ENCODE measurements at places on chromosomes 12 and 14.

- no peak overlapping the region for H3K4me3 ChIP-seq
- no peaks in the 10 kb centered on the region for H3K36me3 ChIP-seq
- no peaks in the 10 kb centered on the region for H3K27me3 ChIP-seq
- H3K27ac ChIP-seq = no peak overlapping the region
- no peak for DNase-seq
Measured at GRCh38 chr12:7601406-7601805, 64.3 kb downstream of the APOBEC1 start.

DNA sequence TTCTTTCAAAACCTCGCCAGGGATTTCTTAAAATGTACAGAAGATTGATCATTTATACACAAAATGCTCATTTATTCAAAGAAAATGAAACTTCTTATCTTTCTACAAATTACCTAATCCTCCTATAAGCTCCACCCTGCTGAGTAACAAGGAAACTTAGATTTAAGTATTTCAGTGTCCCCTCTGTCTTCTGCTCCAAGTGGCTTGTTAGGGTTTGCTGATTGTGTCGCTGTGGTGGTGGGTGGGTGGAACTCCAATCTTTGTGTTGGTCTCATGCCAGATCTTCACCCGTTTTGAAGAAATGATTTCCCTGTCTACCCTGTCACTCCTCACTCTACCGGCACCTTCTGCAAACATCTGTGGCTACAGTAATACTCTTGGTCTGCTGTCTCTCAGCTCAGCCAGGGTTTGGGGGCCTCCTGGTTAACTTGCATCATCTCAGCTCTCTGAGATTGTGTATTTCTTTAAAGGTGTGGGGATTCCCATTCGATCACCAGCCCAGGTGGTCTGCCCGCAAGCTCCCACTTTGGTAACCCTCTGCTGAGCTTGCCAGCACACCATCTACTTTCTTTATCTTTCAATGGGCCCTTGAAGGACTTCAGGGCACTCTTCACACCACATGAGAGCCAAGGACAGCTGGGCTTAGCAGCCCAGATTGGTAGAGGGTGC lies 73.8 kb downstream of the DRAM1 start:
- no peaks in the 10 kb centered on the region for H3K27me3 ChIP-seq
- DNase-seq = no peak
- no peaks in the 10 kb centered on the region for H3K4me1 ChIP-seq
- H3K4me3 ChIP-seq = no peak overlapping the region

DNA sequence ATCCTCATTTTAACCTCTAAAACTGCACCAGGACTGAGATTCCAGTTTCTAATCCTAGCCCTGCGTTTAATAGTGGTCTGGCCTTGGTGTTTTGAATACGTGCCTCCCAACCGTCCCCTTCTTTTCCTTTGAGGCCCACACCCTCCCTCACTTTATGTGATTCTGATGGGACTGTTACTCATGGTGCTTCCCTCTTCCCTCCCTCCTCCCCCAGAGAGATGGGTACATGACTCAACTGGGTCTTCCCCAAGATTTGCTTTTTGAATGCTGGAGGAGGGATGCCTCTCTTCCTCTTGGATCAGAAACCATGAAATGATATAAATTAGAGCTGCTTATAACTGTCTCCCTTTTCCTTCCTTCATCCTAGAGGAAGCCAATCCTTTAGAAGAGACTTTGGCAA lies 8.2 kb upstream of the PPP2R5E start:
- no peaks in the 10 kb centered on the region for H3K36me3 ChIP-seq
- H3K4me1 ChIP-seq = peaks cover 5% of the 10 kb centered on the region
- DNase-seq = no peak
- no peaks in the 10 kb centered on the region for H3K27me3 ChIP-seq
- no peak overlapping the region for H3K4me3 ChIP-seq

GRCh38 chr14:100122481-100123223 lies 36.8 kb downstream of the DEGS2 start:
- DNase-seq = no peak
- H3K27me3 ChIP-seq = no peaks in the 10 kb centered on the region
- no peak overlapping the region for H3K4me3 ChIP-seq
- H3K27ac ChIP-seq = no peak overlapping the region
- no peaks in the 10 kb centered on the region for H3K36me3 ChIP-seq

- no peaks in the 10 kb centered on the region for H3K36me3 ChIP-seq
- no peaks in the 10 kb centered on the region for H3K4me1 ChIP-seq
- peak; percentile 20 for DNase-seq
Measured at GRCh38 chr12:17992002-17992656, 97.9 kb downstream of the RERGL start.

DNA sequence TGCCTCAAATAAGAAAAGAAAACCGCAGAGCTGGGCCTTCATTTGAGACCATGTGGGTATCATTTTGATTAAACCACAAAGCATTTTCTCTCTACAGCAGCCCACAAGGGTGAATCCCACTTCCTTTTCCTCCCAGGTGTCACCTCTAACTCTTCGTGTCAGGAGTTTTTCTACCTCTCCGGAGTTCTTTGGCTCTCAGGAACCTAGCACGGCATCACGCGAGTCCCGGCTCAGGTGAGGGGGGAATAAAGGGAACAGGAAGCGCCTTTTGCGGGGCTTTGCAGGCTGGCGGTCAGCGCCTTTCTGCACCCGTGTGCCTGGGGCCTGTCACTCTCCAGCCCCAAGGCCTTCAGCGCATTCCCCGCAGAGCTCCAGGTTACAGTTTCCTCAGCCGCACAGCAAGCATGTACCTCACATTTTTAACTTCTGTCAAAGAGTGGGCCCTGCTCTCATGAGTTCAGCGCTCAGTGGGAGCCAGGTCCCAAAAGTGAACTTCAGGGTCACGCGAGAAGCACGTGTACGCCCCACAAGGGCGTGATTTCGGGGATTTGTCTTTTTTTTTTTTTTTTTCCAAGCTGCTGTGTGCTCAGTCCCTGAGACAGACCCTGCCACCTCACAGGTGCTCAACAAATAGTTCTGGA lies 740 bp upstream of the PRPF40B start:
- H3K36me3 ChIP-seq = no peaks in the 10 kb centered on the region
- peaks cover 26% of the 10 kb centered on the region for H3K4me1 ChIP-seq
- peak overlapping the region; percentile 68 for H3K4me3 ChIP-seq
- H3K27me3 ChIP-seq = peaks cover 2% of the 10 kb centered on the region
- DNase-seq = no peak
